Breast epithelium (tissue), 4 donors: ENCODE measurements at places on chromosomes 3 and 15. TPM values are rescaled to one million over a fixed set of nuclear protein-coding genes. Genes with fewer than 3 reads are reported as not detected.

The RASGRP1 gene
- total RNA-seq: 0.96 TPM

The FBXW12 gene
- not detected for total RNA-seq

The NLGN1 gene
- 4.4 TPM for total RNA-seq

The COL6A6 gene
- total RNA-seq: 0.32 TPM

The HRG gene
- total RNA-seq: not detected
